Activated effector memory CD4-positive, alpha-beta T cell treated with Interleukin-2 at 50 U/mL for 16 hours (primary cell): ENCODE measurements at places on chromosomes 2 and 18.

DNA sequence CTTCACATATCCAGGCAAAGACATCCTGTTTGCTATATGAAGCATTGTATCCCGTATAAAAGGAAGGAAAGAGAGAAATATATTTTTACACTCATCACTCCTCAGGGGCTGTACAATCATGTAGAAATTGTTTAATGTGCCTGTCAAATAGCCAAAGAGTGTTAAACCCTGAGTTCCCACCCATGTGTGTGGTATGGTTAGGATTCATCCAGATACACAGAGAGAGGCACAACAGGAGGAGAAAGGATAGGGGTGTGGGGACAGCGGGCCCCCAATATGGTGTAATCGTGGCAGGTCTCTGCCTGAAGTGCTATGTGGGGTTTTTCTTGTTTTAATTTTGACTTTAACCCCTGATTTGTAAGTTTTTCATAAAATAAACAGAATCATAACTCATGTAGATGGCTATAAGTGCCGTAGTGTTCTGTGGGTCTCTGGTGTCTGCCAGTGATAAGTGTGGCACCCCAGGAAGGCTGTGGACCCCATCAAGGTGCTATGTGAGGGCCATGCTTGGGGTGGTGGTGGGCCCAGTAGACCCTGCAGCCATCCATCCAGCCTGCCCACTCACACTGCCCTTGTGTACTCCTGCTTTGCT, 10.2 kb upstream of the IL18R1 start:
- no peak for DNase-seq

- peak; percentile 16 for DNase-seq
Observed at GRCh38 chr18:48543228-48543627, 4.4 kb downstream of the CTIF start.

- no peak for DNase-seq
Observed at GRCh38 chr18:48828194-48828545, 122.6 kb downstream of the SMAD7 start.

GRCh38 chr2:10180229-10180628, 57.7 kb downstream of the RRM2 start:
- DNase-seq = no peak

DNA sequence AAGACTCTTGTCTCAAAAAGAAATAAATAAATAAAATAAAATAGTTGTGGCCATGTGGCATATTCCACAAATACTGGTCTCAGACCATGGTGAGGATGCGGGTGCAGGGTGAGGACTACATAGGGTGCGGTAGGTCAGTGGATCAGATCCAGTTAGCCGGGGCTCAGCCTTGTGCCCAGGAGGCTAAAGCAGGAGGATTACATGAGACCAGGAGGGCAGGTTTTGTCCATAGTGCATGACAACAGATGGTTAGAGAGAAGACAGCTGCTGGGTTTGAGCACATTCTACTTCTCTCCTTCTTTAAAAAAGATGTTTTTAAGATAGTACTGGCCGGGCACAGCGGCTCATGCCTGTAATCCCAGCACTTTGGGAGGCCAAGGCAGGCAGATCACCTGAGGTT, 12.8 kb upstream of the PSD4 start:
- no peak for DNase-seq

- DNase-seq = no peak
Observed at GRCh38 chr18:46113751-46114150, 9.6 kb downstream of the HAUS1 start.

- no peak for DNase-seq
Observed at GRCh38 chr2:11307764-11308415, 36.5 kb downstream of the ROCK2 start.

GRCh38 chr2:72932805-72933204, 15.5 kb downstream of the EMX1 start:
- DNase-seq = no peak

DNA sequence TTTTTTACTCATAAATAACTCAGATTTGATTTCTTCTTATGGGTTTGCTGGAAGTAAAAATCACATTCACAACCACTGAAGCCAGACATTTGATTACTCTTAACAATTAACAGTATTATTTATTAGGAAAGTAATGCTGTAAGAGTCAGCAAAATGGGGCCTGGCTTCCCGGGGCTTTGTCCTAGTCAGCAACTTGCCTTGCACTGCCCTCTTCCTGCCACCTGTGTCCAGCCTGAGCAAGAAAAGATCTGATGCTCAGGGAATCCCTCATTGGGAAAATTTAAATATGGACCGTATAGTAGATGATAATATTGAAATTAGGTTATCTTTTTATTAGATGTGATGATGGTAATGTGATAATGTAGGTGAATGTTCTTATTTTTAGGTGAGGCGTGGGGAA, 30.8 kb upstream of the ACYP2 start:
- DNase-seq = no peak

GRCh38 chr2:2010251-2010650, 265.9 kb upstream of the PXDN start:
- DNase-seq = no peak

GRCh38 chr2:74502147-74502719, 2.8 kb upstream of the LBX2 start:
- DNase-seq = no peak

GRCh38 chr2:200127848-200128247, 172.5 kb downstream of the MAIP1 start:
- no peak for DNase-seq

GRCh38 chr2:29218071-29218470, 102.9 kb downstream of the CLIP4 start:
- DNase-seq = no peak

- DNase-seq = peak; percentile 29
Observed at GRCh38 chr18:13216711-13217465, 1.7 kb upstream of the LDLRAD4 start.

DNA sequence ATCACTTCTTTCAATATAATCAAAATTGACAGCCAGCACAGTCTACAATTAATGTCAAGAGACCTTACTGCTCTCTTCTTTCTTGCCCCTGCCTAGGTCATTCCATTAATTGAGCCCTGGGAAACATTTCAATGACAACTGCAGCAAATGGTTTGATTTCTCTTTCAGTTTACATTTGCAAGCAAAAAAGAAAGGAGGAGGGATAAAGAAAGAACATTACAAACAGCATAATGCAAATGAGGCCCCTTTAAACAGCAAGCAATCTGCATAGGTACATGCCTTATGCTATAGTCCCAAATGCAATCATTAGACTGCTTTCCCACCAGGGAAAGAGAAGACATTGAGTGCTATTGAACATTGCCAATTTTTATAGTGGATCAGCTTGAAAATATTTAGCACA, 655.0 kb upstream of the CDH2 start:
- DNase-seq = no peak

- no peak for DNase-seq
Observed at GRCh38 chr2:23658466-23658942, 268.4 kb downstream of the ATAD2B start.

- no peak for DNase-seq
Observed at GRCh38 chr18:50803592-50803991, 16.2 kb downstream of the MRO start.

DNA sequence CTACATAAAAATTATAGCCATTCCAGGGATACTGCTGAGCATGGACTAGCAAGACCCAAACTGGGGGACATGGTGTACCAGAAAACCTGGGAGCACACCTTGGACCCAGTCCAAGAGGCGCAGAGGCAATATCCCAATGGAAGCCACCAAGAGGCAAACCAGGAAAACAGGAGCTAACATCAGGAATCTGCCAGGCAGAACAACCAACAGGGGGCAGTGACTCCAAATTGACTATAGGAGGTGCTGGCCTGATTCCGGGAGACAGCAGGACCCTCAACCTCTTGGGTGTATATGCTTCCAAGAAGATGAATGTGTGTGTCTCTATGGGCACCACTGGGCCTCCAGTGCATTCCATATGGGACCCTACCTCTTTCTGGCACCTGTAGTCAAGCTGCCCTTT, 172.7 kb upstream of the ARL4C start:
- no peak for DNase-seq

DNA sequence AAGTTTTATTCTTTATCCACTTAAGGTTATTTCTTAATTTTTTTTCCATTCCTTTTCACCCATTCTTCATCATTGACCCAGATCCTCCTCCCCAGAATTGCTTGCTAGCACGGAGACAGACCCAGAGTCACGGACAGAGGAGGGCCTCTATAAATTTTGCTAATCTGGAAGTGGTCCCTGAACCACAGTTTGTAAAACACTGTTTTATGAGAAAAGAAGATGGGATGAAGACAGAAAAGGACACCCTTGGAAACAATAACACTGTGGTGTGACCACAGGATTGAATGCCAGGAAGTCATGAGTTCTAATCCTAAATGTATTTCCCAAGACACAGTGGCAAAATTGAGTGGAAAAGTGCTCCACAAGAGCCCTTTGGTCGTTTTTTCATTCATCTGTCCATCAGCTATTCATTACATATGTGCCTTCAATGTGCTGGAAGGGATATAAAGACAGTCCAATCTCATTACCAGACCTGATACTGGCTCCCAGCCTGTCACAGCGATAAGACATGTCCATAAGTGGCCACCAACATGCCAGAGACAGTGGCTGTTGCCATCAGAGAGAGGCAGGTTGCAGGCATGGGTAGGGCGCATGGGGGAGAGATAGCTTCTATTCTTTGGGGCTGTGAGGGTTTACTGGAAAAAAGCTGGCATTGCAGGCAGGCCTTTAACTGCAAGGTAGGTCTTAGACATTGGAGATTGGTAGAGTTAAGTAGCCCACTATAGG, 175.2 kb upstream of the ALPP start:
- DNase-seq = no peak

DNA sequence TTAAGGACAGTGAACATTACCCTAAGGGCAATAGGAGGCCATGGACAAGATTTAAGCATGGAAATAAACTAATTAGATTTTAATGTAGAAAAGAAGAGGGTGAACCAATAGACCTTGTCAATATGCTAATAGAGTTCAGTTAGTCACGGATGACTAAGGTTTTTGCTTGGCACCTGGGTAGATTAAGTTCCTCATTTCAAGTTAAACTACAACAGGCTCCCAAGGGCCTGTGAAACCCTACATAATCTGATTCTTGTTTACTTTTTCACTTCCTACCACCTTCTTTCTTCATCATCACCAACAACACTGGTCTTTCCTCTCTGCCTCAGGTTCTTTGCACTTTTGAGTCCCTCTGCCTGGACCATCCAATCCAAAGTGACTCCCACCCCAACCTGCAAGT, 14.8 kb downstream of the SP110 start:
- DNase-seq = no peak

DNA sequence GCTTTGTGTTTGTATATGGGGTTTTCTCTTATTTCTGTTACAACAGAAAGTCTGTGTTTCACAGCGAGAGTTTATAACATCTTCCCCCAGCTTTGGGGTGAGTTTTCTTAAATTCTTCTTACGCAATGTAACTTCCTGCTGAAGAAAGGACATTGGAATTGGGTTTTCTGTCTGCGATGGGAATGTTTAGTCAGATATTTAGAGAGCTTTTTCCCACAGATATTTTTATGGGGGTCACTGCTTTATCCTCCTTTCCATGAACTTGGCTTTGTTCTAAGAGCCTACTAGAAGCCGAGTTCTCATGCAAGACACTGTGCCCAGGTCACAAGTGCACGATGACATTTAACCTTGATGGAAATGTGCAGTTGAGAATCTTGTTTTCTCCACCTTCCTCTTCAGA, 22.1 kb downstream of the B3GNT2 start:
- no peak for DNase-seq

- DNase-seq = no peak
Observed at GRCh38 chr2:104685591-104685990, 168.3 kb upstream of the POU3F3 start.

- DNase-seq = peak; percentile 48
Observed at GRCh38 chr2:12728221-12728777, 11.6 kb downstream of the TRIB2 start.

GRCh38 chr18:26335571-26336487, 109.6 kb downstream of the TAF4B start:
- no peak for DNase-seq

DNA sequence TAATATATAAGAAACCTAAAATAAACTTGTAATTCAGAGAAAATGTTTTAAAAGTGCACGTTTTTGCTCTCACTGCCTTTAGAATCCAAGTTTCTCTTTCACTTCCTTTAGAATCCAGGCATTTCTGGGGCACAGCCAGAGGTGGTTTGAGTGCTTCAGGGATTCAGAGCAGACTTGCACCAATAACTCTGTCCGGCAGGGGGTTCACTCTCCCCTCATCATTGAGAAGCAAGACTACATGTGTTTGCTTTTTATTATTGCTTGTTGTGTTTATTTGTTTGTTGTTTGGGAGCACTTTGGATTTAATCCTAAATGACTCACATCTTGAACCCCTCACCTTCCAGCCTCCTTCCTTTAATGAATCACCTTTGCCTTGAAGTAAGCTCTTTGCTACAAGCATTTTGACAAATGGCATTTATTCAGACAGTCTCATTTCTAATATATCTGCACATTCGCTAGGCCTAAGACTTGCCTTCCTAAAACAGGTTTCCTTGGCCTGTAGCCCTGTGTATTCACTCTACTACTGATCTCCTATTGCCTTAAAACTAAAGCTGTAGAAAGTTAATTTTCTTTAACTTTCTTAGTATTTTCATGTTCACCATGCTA, 233.5 kb upstream of the ATP5MC3 start:
- no peak for DNase-seq

DNA sequence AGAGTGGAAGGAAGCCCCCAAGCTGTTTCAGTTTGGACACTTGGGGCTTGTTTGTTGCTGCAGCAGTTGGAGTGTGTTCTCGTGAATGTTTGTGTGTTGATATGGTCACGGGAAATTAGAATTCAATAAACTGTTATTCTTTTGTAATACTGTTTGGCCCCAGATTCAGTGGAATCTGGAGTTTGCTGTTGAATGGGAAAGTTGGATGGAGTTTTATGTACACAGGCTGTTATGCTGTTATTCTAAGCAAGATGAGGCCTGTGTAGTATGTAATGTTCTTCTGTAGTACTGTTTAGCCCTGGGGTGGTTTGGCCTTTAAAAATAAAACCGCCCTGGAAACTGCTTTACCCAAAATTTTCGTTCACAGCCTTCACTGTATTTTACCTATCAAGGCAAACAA, 810.4 kb upstream of the HS6ST1 start:
- no peak for DNase-seq

- DNase-seq = no peak
Observed at GRCh38 chr2:240958366-240959213, 39.8 kb upstream of the SNED1 start.

DNA sequence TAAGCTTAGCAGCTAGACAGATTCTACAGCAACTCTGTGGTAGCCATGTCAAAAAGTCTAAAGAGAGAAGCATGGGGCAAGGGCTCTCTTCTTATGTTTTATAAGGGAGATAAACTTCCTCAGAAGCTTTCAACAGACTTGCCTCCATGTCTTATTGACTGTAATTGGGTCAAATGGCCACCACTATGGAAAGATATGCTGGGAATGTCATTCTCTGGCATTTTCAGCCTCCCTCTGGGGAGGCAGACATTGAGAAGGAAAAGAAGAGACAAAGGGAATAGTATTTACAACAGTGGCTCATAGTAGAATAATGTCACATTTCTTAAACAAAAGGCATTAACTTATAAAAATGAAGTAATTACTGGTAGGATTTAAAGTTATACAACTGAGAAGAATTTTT, 1964.5 kb upstream of the PIK3C3 start:
- no peak for DNase-seq

DNA sequence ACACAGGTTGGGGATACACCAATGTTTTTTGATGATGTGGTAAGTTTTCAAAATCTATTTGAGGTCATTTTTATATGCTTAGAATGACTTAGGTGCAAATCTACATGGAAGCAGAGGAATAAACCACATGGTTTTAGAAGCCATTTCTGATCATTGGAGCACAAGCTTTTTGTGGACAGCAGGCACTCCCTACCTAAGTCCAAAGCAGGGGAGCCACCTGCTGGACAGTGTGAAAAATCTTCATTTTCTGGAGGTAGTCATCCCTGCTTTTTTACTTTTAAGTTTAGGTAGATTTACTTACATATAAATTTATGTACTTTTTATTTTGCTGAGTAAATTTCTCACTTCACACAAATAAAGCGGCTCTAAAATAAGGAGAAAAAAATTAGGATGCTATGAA, 323.2 kb downstream of the PLCL1 start:
- no peak for DNase-seq
